ENCODE measurements at places on chromosomes 16 and 17.

GRCh38 chr17:35523296-35523695 lies 14.2 kb downstream of the SLFN12L start:
- no peak for DNase-seq

GRCh38 chr17:82121246-82121645 lies 23.2 kb upstream of the FASN start:
- no peak for DNase-seq

GRCh38 chr16:12587170-12587569 lies 216.5 kb downstream of the CPPED1 start:
- no peak for DNase-seq

DNA sequence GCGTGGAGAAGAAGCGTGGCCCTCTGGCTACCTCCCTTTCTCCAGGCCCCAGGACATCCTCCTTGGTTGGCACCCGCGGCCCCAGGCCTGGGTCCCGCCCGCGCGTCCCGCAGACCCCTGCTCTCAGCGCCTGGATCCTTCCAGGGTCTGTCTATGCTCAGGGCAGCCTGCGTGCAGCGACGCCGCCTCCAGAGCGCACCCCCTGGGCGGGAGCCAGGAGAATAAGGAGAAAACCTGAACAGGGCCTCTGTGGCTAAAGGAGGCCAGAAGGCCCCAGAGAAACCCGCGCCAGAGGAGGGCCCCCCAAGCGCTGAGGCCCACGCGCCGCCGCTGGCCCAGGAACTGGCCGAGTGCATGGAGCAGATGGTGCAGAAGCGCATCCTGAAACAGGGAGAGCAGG lies 40.4 kb upstream of the DNAJA2 start:
- no peak for DNase-seq

DNA sequence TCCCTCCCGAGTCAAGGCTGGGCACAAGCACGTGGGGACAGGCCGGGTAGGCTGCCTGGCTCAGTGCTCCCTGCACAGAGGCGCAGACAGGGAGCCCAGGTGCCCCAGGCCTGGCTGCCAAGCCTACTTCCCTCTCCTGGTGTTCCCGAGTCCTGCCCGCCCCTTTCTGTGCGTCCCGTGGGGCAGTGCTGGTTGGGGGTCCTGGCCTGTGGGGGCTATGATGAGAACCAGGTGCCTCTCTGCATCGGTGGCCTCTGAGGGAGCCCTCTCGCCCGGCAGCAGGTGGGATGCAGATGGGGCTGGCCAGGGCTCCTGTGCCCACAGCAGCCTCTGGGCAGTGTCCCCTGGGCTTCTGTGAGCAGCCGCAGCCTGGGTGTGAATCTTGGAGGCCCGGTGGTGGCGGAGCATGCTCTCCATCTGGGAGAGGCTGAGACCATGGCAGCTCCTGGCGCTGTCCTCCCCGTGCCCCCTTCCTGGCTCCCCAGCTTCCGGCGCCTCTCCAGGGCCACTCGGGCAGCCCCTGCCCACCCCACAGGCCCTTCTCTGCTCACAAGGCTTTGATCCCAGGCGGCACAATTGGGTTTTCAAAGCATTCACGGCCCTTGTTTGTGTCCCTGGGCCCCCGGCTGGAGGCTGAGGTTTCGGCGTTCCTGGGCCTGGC lies 7.2 kb downstream of the CENPX start:
- DNase-seq = no peak

- DNase-seq = no peak
These were observed 313.7 kb upstream of the CDH5 start for GRCh38 chr16:66052745-66053144.

DNA sequence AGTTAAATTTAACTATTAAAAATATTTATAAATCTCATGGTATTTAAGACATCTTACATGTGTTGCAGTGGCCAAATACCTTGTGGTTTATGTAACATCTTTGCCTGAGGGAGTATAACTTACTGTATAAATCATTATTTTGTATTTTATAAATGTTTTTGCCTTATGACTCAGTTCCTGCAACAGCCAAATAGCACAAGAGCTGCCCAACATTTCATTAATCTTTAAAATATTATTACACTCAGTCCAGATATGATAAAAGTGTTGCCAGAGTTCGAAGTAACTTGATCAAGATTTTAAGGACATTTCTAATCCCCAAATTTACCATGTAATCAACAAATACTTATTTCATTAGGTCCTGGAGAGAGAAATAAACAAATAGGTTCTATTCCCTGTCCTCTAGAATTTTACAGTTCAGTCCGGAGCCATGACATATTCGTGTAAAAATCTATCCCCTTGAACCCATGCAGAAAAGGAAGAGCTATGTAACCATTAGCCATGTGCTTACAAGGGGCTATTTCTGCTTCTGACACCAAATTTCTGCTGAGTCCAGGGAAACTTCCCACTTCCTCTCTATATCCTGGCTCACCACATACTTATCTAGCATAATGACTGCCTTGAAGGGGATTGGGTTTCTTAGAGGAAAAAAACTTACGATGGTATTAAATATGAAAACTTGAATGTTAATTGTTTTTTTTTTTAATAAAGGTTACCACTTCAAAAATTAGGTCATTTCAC lies 44.0 kb downstream of the IRX6 start:
- DNase-seq = no peak

- no peak for DNase-seq
These were observed 43.4 kb upstream of the RASD1 start for GRCh38 chr17:17539591-17539990.

- DNase-seq = no peak
These were observed 318.7 kb downstream of the CPPED1 start for GRCh38 chr16:12484972-12485371.

DNA sequence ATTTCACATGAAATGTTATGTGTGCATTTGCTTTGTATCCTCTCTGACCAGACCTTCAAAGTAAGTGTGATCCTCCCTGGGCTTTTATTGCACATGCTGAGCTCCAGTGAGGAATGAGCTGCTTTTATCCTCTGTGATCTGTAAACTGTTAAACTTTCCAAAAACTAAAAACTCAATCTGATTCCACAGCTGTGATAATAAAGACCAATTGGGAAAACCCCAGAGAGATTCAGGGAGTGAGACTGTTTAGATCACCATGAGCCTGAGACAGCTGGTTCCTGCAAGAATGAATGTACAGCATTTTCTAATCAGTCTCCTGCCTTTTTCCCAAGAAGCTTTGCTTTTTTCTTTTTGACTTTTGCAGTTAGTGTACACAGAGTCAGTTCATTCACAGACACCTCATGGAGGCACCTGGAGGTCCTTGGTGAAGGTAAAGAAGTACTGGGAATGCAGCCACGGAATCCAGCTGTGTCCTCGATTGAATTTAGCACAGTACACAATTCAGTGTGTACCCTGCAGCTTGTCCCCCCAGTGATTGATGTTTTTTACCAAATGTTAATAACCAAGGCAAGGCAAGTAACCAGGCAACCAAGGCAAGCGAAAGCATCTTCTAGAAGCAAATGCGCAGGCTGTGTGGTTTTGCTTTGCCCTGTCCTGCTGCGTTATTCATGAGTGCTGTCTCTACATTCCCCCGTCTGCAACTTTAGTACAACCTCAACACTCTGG lies 182.6 kb downstream of the LGALS9B start:
- no peak for DNase-seq

DNA sequence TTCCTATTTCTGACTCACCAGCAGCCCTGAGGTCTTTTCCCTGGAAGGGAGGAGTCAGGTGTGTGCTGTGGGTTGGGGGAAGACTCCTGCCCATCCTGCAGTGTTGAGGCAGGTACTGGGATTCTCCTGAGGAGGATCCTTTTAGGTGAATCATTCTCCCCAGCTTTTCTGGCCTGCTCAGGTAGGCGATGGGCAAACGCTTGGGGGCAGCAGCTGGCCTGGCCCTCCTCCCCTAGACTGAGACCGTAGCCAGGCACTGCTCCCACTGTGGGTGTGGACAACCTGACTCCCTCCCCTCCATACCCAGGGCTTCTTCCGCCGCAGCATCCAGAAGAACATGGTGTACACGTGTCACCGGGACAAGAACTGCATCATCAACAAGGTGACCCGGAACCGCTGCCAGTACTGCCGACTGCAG lies 15.1 kb downstream of the GJD3 start:
- no peak for DNase-seq

DNA sequence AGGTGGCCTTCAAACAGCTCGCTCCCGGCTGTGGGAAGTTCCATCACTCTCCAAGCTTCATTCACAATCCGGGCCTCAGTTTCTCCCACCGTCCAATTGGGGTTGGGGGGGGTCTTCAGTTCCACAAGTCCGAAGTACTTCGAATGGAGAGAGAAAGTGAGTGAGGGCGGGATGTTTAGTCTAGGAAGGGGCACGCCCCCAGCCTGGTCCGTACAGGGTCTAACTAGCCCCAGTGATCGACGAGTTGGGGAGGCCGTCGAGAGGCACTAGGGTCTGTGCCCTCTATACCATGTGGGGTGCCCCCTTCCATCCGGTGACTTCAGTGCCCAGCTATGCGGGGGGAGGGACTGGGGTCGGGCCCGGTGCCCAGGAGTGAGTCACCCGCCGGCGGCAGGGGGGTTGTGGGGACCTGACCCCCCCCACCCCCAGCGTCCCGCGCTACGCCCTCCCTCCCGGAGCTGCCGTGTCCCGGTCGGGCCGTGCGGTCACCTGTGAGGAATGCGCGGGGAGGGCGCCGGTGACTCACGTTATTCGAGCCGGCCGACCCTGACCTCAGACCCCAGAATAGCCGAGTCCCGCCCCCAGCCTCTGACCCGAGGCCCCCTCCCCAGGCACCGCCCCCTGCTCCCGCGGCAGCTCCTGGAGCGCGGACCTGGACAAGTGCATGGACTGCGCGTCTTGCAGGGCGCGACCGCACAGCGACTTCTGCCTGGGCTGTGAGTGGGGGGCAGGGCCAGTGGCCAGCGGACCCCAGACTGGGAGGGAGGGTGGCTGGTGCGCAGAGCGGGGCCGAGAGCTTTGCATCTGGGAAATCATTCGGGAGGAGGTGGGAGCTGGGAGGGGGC lies 658 bp downstream of the TNFRSF12A start:
- DNase-seq = peak; percentile 76

- no peak for DNase-seq
These were observed 43.8 kb downstream of the ELAC2 start for GRCh38 chr17:12974005-12974531.

DNA sequence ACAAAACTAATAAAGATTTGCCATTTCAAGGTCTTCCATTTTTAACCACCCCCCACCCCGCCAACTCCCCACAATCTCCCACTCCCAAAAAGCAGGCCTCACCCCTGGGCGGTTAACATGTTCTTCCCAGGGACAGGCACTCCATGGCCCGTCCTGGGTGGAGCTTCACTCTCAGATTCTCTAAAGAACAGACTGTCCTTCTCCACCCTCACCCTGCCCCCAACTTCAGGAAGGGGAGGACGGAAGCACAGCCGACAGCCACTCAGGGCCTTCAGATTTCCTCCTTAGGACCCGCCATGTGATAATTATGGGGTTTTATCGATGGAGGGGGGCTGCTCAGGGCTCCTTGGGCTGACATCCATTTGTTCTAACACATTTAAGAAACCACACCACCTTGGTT lies 61.9 kb downstream of the ZFHX3 start:
- DNase-seq = no peak

- no peak for DNase-seq
These were observed 208.4 kb downstream of the IRF8 start for GRCh38 chr16:86107215-86107825.
